ENCODE measurements at places on chromosomes 3 and 15. TPM values are rescaled to one million over a fixed set of nuclear protein-coding genes. Genes with fewer than 3 reads are reported as not detected.

DNA sequence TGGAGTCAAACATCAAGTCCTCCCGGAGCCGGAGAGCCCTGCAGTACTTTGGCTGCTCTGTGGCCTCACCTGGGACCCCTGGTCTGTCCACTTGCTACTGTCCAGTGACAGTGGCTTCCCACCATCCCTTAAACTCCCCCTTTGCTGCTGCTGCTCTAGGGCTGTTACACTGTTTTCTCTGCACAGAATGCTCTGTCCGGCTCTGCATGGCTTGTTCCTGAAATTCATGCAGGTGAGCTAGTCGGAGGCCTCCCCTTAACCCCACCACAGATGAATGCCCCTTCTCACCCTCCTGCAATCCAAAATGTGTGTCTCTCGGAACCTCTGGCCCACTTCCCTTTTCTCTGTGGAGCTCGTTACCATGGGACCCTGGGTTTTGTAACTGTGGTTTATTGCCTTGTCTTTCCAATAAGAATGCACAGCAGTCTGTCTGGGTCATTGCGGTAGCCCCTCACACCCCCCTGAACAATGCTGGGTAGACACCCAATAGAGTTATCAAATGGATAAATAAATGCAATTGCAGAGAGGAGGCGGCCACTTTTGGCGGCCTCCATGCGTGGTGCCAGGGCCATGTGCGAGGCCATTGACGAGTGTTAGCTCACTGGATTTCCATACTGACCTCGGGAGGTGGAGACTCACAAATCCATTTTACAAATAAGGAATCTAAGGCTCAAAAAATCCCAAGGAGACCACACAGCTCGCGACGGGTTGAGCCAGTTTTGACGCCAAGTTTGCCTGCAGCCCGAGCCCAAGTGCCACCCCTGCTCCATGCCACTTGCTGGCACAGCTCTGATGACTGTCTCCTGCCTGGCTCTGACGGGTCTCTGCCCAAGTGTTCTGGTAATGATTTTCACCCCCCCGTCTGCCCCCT is 48.5 kb downstream of the RGMA start:
- no peak overlapping the region for H3K27ac ChIP-seq
- H3K36me3 ChIP-seq, result no peaks in the 10 kb centered on the region
- peaks cover 51% of the 10 kb centered on the region for H3K27me3 ChIP-seq
- H3K4me1 ChIP-seq, result no peaks in the 10 kb centered on the region

DNA sequence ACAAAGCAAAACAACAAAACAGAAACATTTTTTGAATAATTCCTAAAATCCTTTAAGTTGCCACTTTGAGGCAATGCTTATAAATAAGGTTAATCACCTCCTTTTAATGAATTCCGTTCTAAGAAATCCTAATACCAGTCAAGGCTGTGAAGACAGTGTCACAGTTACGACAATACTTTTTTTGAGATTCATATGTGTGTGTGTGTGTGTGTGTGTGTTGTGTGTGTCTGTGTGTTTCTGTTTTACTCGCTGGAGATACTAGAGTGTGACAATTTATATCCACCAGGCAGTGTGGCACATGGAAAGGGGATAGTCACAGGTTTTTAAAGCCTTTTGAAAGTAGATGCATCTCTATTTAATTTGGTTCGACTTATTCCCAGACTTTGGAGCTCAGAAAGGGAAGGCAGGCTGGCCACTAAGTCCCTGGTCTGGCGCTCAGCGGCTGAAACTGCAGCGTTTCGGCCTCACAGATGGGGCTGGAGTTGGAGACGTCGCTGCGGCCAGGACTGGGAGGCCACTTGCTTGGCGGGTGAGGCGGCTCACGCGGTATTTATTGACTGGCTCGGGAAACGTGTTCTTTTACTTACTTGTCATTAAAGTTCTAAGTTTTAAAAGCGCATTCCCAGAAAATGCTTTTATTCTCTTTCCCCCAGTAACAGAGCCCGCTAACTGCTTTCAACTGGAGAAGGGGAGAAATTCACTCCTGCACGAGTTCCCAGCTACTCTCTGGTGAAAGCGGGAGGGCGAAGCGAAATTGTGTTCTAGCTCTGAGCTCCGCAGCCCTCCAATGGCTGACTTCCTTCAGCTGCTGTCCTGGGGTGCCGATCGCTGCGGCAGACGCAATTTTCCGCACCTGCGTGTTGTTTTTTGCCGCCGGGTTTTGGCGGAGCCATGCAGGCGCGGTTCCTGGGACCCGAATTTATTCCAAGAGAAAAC is 13.7 kb downstream of the ZIC1 start:
- no peak overlapping the region for H3K27ac ChIP-seq
- no peak overlapping the region for H3K4me3 ChIP-seq
- DNase-seq, result no peak

GRCh38 chr3:44509393-44509921 is 32.0 kb upstream of the ZNF445 start:
- no peak for DNase-seq
- H3K36me3 ChIP-seq, result peaks cover 20% of the 10 kb centered on the region
- no peaks in the 10 kb centered on the region for H3K27me3 ChIP-seq
- H3K4me1 ChIP-seq, result peaks cover 8% of the 10 kb centered on the region

DNA sequence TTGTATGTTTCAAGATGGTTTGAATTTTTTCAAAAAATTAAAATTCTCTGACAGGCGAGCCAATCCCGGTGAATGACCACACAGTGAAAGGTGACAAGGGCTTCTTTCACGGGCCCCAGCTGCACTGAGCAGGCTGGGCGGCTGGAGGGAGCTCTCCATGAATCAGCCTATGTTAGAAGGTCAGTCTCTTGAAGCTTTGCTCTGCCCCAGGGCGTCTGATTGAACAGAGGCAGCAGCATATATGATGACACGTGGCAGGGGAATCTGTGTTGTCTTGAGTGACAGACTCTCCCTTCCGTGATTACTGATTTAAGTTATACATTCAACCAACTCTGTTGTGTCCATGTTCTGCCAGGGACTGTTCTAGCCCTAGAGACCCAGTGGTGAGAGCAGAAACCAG is 51.5 kb downstream of the ISG20 start:
- H3K4me1 ChIP-seq, result no peaks in the 10 kb centered on the region
- H3K4me3 ChIP-seq, result no peak overlapping the region
- H3K27me3 ChIP-seq, result peaks cover 98% of the 10 kb centered on the region
- no peak overlapping the region for H3K27ac ChIP-seq
- no peak for DNase-seq
- no peaks in the 10 kb centered on the region for H3K36me3 ChIP-seq

The HDGFL3 gene
- total RNA-seq, result 69.4 TPM

The TRPM1 gene
- not detected for total RNA-seq

DNA sequence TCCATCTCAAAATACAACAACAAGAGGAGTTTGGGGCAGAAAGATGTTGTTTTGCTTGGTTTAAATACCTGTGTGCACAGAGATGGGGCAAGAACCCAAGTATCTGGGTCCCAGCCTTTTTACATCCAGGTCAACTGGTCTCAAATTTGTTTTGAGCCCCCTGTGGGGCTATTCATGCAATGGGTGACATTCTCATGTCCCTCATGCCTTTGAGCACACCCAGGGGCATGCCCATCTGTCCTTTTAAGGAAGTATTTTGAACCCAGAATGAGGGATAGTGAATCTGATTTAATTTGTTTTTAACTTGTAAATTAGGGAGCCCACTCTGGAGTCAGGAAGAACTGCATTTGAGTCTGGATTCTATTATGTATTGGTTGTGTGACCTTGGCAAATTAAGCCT is 14.8 kb downstream of the ABCF3 start:
- peaks cover 17% of the 10 kb centered on the region for H3K27me3 ChIP-seq
- no peaks in the 10 kb centered on the region for H3K4me1 ChIP-seq
- DNase-seq, result no peak
- H3K4me3 ChIP-seq, result no peak overlapping the region

- H3K4me1 ChIP-seq, result no peaks in the 10 kb centered on the region
- no peaks in the 10 kb centered on the region for H3K36me3 ChIP-seq
- no peak overlapping the region for H3K4me3 ChIP-seq
- DNase-seq, result no peak
- no peak overlapping the region for H3K27ac ChIP-seq
Observed at GRCh38 chr3:55662683-55663082, 175.6 kb upstream of the WNT5A start.

DNA sequence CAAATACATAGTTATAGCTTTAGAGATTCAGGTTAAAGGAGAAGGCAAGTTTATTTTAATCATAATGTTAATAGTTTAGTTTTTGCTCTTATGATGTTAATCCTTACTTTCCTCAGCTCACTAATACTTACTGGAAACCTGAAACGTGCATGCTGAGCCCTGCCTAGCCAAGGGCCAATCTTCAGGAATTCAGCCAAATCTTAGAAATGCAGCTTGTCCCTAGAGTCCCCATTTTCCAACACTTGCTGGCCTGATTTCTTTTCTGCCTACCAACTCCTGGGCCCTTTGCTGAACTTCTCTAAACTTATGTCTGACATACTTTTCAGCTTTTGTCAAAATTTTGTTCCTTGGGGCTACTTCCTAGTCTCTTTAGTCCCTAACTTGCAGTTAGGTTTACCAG is 22.8 kb downstream of the BCHE start:
- no peak overlapping the region for H3K4me3 ChIP-seq
- H3K36me3 ChIP-seq, result no peaks in the 10 kb centered on the region
- no peak for DNase-seq
- H3K4me1 ChIP-seq, result peaks cover 9% of the 10 kb centered on the region

DNA sequence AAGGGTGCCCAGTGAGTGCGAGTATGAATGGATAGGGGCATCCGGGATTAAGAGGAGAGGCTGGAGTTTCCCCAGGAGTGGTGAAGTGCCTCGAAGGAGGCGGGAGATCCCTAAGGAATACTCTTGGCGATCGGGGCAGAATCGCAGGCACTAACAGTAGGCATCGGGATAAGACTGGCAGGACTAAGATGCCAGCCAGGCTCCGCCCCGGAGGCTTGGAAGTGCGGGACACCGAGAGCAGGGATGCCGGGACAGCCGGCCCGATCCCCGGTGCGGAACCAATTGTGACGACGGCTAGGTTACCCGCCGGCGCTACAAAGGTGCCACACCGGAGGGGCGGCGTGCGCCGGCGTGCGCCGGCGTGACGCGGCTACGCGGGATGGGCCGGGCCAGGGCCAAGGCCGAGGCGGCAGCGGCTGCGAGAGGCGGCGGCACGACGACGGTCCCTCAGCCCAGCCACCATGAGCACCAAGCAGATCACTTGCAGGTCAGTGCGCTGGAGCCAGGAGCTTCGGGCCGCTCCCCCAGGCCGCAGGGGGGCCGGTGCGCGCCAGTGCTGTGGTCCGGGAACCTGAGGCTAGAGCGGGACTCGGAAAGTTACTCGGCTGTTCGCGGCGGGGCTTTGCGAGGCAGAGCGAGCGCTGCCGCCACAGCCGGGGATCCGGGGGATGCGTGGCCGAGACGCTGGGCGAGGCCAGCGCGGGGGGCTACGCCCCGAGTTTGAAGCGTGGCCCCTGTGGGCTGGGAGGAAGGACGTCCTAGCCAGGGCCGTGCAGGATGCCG is at the start of gene MKRN2:
MKRN2 (plus strand) TSS at position 398 of the 783 bp plus-strand sequence; CDS start at position 462, 64 bp downstream.
- peak; percentile 91 for DNase-seq
- no peaks in the 10 kb centered on the region for H3K27me3 ChIP-seq
- H3K27ac ChIP-seq, result peak within 1 kb of the TSS; percentile 84
- peaks cover 26% of the 10 kb centered on the region for H3K36me3 ChIP-seq
- peak within 1 kb of the TSS; percentile 86 for H3K4me3 ChIP-seq

The CCDC80 gene
- 1.1 TPM for total RNA-seq

The PTH1R gene
- not detected for total RNA-seq

The TIMMDC1 gene
- total RNA-seq, result 84.1 TPM

GRCh38 chr3:64431526-64432091 is 206.3 kb upstream of the PRICKLE2 start:
- no peak overlapping the region for H3K27ac ChIP-seq
- H3K4me1 ChIP-seq, result peaks cover under 1% of the 10 kb centered on the region
- no peak overlapping the region for H3K4me3 ChIP-seq
- no peak for DNase-seq
- peaks cover 14% of the 10 kb centered on the region for H3K27me3 ChIP-seq

DNA sequence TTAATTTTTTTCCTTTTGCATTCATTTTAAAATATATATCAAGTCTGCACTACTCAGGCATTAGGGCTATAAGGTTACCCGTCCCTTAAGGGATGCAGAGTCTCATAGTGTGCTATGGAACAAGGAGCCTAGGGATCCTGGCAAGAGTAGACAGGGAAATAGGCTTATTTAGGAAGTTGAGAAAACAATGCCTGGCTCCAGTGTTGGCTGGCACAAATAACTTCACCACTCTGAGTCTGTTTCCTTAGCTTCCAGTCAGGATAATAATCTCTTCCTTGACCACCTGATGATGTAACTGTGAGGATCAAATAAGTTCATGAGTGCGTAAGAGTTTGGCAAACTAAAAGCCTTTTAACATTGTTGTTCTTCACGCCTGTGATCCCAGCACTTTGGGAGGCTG is 540.8 kb upstream of the IL12A start:
- no peaks in the 10 kb centered on the region for H3K27me3 ChIP-seq
- no peaks in the 10 kb centered on the region for H3K36me3 ChIP-seq
- H3K27ac ChIP-seq, result no peak overlapping the region
- H3K4me1 ChIP-seq, result peaks cover 30% of the 10 kb centered on the region
- no peak for DNase-seq

All from Calu3 (cell line).